ENCODE measurements at places on chromosomes 1 and 21.

GRCh38 chr1:115641762-115642167, at the start of gene VANGL1:
Gene VANGL1 (plus strand): TSS chr1:115641970. CDS start chr1:115651414, 9,444 bp downstream.
- peak; percentile 15 for DNase-seq

- DNase-seq: no peak
Measured at GRCh38 chr1:30300669-30301068, 422.7 kb downstream of the MATN1 start.

- no peak for DNase-seq
Measured at GRCh38 chr1:41514381-41514780, 29.9 kb upstream of the EDN2 start.

DNA sequence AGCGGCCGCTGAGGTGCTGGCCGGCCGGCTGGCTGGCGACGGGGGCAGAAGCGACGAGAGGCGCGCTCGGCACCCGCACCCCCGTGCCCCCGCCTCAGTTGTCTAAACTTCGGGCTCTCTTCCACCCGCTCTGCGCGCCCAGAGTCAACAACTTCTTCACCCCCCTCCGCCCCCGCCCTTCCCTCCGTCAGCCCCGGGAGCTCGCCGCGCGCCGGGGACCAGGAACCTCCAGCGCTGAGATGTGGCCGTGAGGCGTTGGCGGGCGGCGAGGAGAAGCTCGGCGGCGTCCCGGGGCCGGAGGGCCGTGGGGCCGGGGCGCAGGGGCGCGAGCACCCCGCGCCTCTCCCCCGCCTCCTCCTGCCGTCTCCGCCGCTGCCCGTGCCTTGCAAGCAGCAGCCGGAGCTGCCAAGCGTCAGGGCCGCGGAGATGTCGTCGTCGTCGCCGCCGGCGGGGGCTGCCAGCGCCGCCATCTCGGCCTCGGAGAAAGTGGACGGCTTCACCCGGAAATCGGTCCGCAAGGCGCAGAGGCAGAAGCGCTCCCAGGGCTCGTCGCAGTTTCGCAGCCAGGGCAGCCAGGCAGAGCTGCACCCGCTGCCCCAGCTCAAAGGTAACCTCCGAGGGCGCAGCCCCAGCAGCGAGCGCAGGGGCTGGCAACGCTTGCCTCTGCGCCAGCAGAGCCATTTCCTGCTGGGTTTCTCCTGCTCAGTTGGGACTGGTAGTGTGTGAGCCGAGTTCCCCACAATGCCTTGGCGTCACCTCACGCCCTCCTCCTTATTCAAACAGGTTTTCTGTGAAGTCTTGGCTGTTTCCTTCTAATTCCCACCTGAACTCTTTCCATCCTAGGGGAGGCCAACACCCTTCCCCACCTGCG, 710 bp downstream of the PPP2R5A start:
- DNase-seq: peak; percentile 55

- no peak for DNase-seq
Measured at GRCh38 chr1:101178341-101178687, 58.5 kb upstream of the S1PR1 start.

GRCh38 chr1:184743062-184743756, 11.4 kb downstream of the EDEM3 start:
- DNase-seq: no peak

DNA sequence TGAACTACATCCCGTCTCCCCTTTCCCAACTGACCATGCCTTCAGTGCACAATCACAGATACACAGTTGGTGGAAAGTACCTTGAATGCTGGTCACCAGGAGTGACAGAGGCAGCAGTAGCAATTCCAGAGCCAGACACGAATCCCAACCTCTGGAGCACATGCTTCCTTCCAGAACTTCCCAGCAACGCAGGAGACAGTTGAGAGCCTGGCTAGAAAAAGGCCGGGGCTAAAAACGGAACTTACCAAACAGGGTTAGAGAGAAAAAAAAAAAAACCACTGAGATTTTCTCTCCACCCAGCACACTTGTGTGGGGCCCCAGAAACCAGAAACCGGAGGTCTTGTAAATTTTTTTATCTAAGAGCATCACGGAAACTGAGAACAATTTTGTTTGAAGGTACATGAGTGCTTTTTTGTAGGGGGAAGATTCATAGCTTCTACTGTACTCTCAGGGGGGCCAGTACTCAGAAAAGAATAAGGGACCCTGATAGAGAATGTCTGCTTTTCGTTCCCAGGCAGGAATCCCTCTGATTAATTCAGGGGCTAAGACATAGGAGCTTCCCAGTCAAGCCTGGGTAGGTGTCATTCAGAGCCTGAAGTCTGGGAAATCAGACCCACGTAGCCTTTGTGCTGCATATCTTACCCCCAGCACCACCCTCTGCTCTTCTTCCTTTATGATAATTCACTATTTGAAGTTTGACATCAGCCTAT, at the start of gene CD48:
Gene CD48, minus strand, starts transcription at position 221 of the 710 bp plus-strand sequence. Its CDS starts 59 bp downstream, at position 162.
- DNase-seq: peak; percentile 31
